Panc1 (cell line): ENCODE measurements at places on chromosomes 12 and 14. TPM values are rescaled to one million over a fixed set of nuclear protein-coding genes. Genes with fewer than 3 reads are reported as not detected.
A peak's percentile ranks its signal among the peaks of the same experiment; 100 is the strongest.

DNA sequence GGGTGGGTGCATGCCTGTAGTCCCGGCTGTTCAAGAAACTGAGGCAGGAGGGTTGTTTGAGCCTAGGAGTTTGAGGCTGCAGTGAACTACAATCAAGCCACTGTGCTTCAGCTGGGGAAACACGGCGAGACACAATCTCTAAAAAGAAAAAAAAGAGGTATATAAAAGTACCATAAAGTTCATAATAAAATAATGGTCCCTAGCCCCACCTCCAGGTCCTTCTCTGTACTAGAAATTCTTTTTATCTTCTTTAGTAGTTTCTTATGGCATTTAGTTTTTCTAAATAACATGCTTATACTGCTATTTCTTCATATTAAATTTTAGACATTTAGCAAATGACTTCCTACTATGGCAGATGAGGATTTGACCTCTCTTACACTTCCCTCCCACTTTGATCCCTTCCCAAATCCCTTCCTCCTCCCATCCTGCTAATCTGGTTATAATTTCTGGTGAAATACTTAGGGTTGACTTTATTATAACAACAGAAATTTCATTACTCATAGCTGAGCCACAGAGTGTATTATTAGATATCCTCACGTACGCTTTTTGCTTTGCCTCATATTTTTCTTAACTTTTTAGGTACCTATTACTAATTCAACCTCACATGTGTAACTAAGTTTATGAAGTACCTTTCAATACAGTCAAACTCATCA is 94.7 kb downstream of the SLC41A2 start:
- DNase-seq = no peak

DNA sequence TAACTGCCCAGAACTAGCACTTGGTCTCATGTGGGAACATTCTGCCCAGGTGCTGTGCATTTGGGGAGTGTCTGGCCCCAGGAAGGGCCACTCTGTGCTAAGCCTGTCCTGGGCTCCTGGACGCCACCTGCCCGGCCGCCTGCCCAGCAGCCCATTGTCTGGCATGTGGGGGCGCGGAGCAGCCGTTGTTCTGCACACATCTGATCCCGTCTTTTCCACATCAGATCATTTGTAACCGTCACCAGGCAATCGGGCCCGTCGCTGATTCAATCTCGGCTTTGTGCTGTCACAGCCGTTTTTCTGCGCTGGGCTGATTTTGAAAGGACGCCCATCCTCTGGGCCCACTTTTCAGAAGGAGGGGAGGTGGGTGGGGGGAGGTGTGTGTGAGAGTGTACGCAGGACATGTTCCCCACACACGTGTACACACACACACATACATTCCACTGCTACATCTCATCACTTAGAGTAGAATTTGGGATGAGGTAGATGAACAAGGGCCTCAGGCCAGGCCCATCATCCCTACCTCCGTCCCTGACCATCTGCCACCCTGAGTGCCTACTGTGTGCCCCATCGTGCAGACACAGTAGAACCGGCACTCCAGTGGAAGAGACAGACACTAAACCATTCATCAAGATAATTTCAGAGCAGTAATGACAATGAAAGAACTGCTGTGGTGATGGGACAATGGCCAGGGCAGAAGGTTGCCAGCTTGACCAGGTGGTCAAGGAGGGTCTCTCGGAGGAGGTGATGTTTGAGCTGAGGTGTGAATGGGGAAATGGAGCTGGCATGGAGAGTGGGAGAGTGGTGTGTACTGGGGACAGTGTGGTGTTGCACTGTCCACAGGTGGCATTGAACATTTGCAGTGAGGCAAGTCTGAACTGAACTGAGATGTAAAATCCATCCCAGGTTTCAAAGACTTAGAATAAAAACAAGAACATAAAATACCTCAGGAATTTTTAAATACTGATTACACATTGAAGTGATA is 19.0 kb downstream of the FAM222A start:
- no peak for DNase-seq

- no peak for DNase-seq
Measured at GRCh38 chr14:68998062-68998461, 19.0 kb upstream of the ACTN1 start.

DNA sequence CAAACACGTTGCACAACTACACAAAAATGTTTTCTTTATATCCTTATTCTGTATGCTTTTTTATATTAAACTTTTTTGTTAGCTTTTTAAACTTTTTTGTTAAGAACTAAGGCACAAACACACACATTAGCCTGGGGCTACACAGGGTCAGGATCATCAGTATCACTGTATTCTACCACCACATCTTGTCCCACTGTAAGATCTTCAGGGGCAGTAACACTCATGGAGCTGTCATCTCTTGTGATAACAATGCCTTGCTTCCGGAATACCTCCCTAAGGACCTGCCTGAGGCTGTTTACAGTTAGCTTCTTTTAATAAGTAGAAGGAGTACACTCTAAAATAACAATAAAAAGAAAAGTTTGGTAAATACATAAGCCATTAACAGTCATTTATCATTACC is 42.2 kb downstream of the PLEKHA5 start:
- no peak for DNase-seq

- no peak for DNase-seq
Measured at GRCh38 chr14:89365061-89365801, 51.8 kb downstream of the FOXN3 start.

GRCh38 chr14:69079188-69079742 is 73.7 kb downstream of the DCAF5 start:
- peak; percentile 75 for DNase-seq

DNA sequence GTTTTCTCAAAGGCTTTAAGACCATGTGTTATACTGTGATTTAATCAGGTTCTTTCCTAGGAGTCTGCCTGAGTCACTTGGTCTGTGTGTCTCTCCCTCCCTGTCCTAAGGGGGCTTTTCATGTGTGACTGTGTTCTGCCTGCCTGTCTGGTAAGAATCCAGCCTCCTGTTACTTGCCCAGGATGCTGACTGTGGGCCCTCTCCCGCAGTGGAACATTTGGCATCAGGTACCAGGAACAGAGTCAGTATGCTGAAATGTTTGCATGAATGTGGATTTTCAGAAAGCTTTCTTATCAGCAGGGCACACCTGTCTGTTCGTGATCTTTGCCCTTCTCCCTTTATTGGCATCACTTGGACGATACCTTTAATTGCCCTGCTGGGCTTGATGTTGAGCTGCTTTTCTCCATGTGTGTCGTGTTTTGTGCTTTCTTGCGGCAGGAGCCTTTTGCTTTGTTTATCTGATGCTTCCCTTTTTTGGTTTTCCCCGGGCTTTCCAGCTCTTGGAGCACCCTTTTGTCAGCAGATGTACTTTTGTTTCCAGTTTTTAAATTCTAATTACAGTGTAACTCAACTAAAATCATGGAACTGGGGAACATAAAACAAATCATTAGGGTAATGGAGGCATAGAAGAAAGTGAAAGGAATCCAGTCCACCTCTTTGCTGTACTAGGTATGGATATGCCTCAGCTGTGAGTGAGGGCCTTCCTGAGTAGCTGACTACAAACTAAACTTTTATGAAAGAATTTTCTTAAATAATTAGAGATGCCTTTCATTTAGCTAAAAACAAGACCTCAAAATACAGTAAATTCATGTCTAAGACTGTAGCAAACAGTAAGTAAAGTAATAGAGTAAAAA is 72.5 kb downstream of the TRAF3 start:
- DNase-seq = no peak

- DNase-seq = no peak
Measured at GRCh38 chr14:103002578-103003350, 54.6 kb downstream of the CDC42BPB start.

- DNase-seq = no peak
Measured at GRCh38 chr14:24238527-24239037, 3.8 kb downstream of the TINF2 start.

- no peak for DNase-seq
Measured at GRCh38 chr14:99534863-99535262, 53.7 kb downstream of the CCNK start.

- no peak for DNase-seq
Measured at GRCh38 chr14:87952307-87953094, 40.5 kb downstream of the GALC start.

DNA sequence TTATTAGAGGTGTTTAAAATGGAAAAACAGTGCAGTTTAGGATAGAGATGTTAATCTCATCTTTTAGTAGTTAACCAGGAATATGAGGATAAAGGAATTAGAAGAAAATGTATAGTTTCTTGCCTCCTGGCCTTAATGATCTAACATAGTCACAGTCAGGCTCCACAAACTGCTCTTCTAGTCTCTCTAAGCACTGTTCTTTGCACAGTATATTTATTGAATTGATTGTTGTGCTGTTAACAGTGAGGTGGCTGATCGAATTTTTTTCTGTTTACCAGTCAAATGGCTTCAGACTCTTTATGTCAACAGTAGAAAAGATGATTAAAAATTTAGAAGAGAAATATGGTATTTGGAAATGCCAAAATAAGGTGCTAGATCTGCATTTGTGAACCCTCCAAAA is 37.8 kb downstream of the ATF7IP start:
- DNase-seq = no peak

The HOXC10 gene
- 154 TPM for total RNA-seq

The NPAS3 gene
- 0.23 TPM for total RNA-seq

The CD4 gene
- total RNA-seq = 0.23 TPM
